Activated CD4-positive, alpha-beta T cell treated with anti-CD3 and anti-CD28 coated beads for 24 hours (primary cell): ENCODE measurements at places on chromosomes 1 and 21.

DNA sequence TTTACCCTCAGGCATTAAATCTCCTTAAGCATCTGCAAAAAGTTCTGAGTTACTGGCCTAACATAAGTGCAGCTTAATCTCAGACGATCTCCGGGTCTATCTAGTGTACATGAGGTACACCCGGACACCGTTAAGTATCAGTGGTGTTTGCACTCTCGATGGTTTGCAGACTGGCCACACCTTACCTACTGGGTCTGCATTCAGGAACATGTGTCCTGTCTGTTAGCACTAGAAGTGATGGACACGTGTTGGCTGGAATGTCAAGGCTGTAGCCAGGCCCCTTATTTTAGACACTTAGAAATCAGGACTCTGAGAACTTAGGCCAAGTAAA is 783 bp upstream of the AGL start:
- no peak for DNase-seq

DNA sequence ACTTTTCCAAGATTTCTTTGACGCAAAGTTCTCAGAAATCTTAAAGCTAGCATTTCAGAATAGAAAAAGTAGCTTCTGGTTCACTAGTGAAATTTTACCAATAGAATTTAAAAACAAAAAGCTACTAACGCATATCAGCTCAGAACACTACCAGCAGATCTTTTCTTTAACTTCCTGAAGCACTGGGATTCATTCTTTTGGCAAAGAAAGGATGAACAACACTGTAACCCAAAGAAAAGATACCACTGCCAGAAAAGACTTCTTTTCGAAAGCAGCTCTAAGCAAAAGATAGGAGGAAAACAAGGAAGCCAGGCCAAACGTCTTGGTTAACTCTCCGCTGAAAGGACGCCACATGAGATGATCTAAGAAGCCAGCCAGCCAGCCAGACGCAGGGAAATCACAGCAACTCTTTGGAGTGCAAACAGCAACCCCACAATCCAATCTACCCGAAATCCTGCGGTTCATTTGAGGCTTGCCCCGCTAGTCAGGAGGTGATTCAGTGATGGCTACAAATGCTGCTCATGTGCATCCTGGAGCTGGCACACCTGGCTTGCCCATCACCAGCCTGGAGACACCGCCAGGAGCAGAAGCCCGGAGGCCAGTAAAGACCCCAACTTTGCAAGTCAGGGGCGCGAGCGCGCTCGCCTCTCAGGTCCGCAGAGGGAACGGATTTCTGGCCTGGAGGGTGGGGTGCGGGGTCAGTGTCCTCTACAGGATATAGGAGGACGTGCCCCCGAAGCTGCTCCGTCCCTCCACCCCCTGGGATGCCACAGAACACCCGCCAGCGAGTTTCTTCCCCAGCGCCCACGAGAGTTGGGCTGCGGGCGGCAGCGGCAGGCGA is 812 bp downstream of the NBPF1 start:
- no peak for DNase-seq

GRCh38 chr1:183675381-183675780 is 22.3 kb upstream of the APOBEC4 start:
- no peak for DNase-seq

DNA sequence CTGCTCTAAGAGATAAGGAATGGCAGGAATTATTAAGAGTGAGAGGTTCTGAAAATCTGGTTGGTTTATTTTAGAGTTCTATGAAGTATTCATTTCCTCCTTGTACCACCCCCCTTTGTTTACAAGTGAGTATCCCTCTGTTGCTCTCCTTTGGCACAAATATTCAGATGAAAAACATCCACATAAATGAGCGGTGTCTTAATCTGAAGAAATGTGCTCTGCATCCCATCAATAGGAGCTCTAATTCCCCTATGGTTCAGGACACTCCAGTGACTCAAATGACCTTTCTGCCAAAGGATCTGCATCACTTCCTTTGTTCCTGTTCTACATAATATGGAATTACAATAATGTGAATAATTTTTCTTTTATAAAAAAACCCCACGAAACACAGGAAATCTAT is 16.6 kb downstream of the DDAH1 start:
- DNase-seq, result no peak

DNA sequence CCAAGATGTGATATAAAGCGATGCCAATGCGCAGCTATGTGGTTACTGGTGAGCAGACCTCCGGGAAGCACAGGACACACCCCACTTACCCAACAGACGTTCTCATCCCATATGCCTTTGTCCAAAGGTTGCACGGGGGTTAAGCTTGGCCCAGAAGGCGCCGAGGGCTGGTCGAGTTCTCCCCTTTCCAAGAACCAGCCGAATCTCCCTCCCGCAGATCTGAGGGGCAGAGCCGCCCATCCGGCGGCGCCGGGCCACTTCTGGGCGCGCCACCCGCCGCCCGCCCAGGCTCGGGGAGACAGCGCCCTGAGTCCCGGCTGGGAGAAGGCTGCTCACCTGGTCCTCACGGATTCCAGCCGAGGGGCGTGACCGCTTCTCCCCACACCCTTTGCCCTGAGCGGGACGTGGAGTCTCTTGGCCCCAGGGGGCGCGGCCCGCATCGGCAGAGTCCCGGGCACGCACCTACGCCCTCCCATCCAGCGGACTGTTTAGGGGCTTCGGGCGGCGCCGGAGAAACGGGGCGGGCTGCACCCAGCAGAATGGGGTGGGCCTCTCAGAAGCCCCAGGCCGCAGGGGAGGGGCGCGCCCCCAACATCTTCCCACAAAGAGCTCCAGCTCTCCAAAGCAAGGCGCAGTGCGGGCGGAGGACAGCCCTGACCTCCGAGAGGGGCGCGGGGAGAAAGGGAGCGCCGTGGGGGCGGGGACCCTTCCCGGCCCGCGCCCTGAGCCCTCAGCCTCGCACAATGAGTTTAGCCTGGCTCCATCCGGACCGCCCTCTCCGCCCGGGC is 615 bp downstream of the GPR161 start:
- no peak for DNase-seq

DNA sequence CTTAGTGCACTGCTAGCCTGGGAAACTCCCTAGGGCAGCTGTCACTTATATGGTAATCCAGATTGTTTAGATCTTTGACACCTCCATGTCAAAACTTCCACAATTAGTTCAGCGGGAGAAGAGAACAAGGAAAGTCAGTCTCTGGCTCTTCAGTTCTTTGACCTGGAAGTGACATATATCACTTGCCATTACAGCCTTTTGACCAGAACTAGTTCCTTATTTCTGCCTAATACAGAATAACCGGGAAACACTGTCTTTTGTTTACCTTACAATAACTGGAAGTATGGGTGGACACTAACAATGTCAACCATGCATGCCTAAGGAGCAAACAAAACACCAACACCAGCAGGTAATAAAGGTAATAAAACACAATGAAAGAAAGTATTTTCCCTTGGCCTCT is 68.3 kb downstream of the C4BPA start:
- no peak for DNase-seq

DNA sequence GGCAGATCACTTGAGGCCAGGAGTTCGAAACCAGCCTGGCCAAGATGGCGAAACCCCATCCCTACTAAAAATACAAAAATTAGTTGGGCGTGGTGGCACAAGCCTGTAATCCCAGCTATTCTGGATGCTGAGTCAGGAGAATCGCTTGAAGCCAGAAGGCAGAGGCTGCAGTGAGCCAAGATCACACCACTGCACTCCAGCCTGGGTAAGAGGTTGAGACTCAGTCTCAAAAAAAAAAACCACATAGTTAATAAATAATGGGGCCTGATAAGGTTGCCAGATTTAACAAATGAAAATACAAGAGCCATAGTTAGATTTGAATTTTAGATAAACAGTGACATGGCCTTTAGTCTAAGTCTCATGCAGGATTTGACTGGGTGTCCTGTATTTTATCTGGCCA is 175.7 kb downstream of the ZZZ3 start:
- no peak for DNase-seq

- no peak for DNase-seq
Measured at GRCh38 chr1:2375246-2375922, 16.0 kb downstream of the MORN1 start.

DNA sequence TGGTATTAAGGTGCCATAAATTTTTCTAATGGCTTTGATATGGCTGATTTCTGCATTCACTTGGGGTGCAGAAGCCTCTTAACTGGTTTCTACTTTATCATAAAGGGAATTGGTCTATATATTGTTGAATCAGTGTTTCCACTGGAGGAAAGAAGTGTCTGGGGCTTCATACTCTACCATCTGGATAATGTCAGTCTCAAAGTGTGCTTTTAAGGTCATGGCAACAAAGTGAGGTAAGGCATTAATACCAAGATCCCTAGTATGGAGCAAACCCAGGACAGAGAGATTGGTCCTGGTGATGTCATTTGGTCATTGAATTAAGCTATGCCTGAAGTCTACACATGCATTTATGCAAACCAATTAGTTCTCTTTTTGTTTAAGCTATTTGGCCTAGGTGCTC is 309.9 kb downstream of the DUSP10 start:
- DNase-seq, result no peak

DNA sequence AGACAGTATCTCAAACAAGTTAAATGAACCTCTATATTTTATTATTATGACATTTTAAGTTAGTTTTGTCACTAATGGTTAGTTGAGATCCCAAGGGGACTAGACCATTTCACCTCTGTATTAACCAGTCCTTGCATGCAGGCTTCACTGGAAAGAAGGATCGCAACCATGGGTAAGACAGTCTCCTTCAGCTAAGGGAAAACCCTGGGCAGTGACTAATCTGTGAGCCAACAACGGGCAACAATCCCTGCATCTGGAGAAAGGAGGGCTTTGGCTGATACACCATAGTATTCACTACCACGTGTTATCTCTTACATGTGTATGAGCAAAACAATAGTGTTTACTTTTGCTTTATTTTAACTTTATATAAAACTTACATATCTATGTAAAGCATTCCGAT is 708.8 kb upstream of the CHRM3 start:
- no peak for DNase-seq

- DNase-seq, result no peak
Measured at GRCh38 chr1:162299018-162299417, 77.6 kb downstream of the SPATA46 start.

- no peak for DNase-seq
Measured at GRCh38 chr1:39385067-39385988, 106.1 kb upstream of the BMP8A start.

- no peak for DNase-seq
Measured at GRCh38 chr1:244137276-244137675, 86.2 kb downstream of the ZBTB18 start.

- DNase-seq, result no peak
Measured at GRCh38 chr21:38986806-38987632, 181.3 kb downstream of the ETS2 start.

GRCh38 chr1:210467440-210468043 is 138.8 kb downstream of the HHAT start:
- no peak for DNase-seq

- DNase-seq, result no peak
Measured at GRCh38 chr1:241462391-241462790, 57.2 kb downstream of the FH start.

DNA sequence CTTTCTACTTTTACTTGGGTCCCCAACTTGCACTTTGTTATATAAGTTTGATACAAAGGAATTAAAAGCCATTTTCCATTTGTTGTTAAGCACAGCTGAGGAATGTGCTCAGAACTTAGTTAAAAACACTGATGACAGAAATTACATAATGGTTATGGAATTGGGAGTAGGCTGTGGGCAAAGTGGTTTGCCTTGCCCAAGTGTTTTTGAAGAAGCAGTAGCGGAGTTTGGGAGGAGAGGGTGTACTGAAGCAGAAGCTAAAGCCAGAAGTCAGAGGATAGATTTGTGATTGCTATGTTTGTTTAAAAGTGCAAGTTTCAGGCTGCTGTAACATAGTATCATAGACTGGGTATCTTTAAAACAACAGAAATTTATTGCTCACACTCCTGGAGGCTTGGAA is 391.8 kb downstream of the DUSP10 start:
- no peak for DNase-seq

- DNase-seq, result no peak
Measured at GRCh38 chr1:19639999-19640362, 4.1 kb upstream of the NBL1 start.

GRCh38 chr1:219128957-219129356 is 44.7 kb upstream of the LYPLAL1 start:
- DNase-seq, result no peak

- no peak for DNase-seq
Measured at GRCh38 chr1:59999746-60000145, 73.2 kb upstream of the CYP2J2 start.

DNA sequence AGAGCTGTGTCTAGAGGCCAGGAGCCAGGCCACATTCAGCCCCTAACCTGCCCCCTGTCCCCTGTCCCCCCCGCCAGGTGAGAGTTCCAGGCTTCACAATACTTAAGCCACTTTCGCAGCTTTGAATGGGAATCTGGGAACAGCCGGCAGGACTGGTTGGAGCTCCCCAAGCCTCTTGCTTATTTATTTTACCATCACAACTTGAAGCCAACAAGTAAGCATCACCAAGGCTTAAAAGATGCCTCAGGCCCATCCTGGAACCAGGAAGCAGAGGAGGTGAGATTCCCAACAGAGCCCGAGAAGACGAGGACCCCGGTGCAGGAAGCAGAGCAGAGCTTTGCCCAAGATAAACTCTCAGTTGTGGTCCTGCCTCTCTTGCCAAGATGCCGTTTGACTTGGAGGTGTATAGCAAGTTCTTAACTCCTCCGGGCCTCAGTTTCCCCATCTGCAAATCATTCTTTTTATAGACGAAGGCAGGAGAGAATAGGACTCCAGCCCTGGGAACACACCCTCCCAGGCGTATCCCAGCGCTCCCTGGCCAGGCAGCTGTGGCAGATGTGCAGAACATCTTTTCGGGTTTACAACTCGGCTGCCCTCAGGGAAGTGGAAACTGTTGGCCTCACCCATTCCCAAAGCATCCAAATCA is 66.8 kb upstream of the SLC25A33 start:
- DNase-seq, result no peak

DNA sequence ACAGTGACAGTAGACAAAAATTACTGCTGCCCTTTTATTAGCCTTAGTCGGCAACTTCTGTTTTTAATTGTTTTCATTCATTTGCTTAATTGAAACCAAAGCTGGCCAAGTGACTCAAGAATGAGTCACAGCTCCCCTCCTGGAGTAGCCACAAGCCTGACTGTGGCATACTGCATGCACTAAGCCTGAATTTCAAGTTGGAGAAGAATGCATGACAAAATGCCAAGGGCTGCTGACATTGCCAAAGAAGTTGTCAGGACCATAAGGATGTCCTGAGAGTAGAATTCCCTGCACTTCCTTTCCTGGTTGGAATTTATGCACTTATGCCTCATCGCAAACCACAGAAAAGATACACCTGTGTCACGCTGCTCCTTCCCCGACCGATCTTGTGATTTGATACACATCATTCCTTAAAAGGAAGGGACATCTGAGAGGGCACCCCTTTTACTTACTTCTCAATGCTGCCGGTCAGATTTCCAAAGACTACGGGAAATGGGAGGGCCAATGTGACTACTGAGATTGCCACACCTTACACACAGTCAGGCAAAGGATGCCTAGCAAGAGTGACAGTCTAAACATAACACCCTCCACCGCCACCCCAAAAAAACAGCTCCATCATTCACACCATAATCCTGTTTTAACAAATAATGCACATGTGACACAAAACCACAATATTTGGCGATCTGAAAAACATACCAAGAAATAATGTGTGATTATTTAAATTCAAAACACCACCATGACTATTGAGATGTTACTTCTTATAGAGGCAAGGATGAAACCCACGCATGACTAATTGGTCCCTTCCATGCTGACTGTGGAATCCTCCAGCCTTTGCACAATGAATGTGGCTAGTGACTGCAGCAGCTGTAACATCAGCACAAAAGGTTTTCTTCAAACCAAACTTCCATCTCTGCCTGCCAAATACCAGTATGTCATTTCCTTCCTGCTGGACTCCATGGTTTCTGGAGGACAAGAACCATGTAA is 28.2 kb downstream of the VAV3 start:
- peak; percentile 27 for DNase-seq
